Activated T-helper 9 cell treated with anti-CD3 and anti-CD28 coated beads, Interleukin-2, amount 50 U/mL, for 16 hours (primary cell): ENCODE measurements at places on chromosomes 13 and 19.

DNA sequence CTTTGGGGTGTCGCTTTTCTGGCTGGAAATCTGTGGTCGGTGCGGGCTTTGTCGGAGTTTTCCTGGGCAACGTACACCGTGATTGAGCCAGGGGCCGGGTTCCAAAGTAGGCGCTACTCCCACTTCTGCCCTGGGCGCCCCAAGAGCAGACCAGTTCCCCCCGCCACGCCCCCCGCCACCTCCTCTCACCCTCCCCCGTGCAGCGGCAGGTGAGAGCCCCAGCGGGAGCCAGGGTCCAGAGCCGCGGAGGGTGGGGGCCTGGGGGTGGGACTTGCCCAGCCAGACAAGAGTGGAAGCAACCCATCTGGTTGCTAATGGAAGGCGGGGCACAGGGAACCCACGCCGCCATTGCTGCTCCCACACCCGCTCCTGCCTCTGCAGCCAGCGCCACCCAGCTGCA is 2195.9 kb downstream of the PCDH9 start:
- DNase-seq = no peak

DNA sequence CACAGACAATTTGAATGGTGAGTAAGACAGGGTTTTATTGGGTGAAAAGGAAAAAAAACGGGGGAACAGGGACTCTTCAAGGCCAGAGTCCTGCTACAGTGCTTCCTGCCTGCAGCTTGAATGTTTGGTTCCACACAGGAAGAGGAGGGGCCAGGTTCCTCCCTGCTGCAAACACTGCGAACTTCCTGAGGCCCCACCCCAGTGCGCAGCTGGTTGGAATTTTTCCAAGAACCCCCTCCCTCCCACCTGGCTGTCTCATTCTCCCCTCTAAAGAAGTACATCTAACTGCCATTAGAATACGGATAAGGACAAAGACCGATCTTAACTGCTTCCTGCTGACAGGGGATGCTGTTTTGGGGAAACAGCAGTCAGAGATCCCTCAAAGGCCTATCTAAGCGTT is 184.9 kb downstream of the GGACT start:
- no peak for DNase-seq

- DNase-seq = no peak
Observed at GRCh38 chr19:50949861-50950260, 3.0 kb downstream of the KLK5 start.

DNA sequence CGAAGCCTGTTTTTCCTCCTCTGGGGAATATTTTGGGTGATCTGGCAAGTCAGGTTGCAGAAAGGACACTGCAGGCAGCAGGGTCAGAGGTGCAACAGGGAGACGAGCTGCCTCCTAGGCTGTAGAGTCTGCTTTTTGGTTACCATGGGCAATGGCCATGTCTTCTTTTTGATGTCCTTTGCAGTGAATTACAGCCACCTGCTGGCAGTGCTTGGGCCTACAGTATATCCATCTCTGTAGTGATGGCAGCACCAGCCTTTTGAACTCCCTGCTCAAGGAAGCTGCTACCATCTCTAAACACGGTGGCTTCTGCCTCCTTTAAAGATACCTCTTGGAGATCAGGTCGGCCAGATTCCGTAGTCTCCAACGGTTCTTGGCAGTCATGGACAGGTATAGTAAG is 73.9 kb downstream of the WTIP start:
- DNase-seq = no peak

DNA sequence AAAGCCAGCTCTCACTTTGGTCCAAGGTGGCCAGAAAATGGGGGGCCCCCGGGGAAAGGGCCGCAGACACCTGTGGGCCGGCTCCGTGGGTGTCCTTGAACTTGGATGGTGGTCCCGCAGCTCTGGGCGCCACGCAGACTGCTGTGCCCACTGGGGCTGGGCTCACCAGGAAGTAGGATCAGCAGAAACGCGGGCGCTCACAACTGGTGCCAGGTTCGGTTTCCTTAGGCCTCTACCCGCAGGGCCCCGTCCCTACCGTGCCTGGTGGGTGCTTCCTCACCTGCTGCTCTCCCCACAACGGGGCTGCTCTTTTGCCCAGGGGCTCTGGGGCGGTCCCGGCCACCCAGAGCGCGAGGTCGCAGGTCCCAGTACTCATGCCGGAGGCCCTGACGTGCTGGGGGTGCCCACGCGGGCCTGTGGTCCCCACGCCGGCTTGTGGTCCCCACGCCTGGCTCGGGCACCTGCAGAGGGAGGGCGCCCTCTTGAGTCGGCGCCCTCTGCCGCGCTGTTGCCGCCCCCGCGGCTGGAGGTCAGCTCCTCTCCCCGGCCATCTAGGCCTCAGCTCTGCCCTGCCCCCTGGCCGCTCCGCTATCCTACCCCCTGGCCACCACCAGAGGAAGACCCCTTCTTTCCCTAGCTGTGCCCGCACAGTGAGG is 1303.6 kb downstream of the UQCRFS1 start:
- DNase-seq = no peak

GRCh38 chr13:36369268-36370107 is 23.3 kb upstream of the SPART start:
- no peak for DNase-seq

DNA sequence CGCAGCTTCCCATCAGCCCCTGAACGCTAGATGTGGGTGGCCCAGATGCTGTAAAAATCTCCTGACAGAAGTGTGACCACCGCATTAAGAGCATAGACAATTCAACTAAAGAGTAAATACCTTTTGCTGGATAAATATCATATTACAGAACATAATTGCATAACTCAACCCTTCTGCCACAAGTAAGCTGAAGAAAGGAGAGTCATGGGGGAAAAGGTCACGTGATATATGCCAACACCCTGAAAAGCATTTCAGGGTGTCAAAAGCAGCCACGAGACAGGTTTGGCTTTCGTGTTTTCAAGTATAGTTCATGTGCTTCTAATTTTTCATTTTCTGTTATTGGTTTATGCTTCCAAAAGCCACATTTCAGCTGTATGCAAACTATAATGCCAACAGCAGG is 71.3 kb downstream of the LHFPL6 start:
- no peak for DNase-seq

DNA sequence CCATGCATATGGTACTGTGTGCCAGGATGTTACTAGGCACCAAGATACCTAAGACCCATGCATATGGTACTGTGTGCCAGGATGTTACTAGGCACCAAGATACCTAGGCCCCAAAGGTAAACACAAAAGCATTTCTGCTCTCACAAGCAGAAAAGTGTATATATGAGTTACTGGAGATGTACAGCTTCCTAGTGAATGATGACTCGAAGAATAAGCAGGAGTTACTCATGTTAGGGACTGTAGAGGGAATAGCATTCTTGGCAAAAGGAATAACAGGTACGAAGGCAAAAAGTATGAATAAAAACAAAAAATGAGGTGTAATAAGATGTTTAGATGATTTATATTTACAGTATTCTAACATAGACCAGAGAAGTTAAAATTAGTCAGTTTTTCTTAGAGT is 383.7 kb downstream of the DIAPH3 start:
- no peak for DNase-seq

GRCh38 chr19:19214892-19215291 is 3.1 kb downstream of the NCAN start:
- DNase-seq = no peak

- no peak for DNase-seq
Observed at GRCh38 chr19:48815870-48816501, 5.2 kb upstream of the BCAT2 start.

GRCh38 chr19:39411081-39411831 is 1.2 kb upstream of the PLEKHG2 start:
- DNase-seq = no peak

DNA sequence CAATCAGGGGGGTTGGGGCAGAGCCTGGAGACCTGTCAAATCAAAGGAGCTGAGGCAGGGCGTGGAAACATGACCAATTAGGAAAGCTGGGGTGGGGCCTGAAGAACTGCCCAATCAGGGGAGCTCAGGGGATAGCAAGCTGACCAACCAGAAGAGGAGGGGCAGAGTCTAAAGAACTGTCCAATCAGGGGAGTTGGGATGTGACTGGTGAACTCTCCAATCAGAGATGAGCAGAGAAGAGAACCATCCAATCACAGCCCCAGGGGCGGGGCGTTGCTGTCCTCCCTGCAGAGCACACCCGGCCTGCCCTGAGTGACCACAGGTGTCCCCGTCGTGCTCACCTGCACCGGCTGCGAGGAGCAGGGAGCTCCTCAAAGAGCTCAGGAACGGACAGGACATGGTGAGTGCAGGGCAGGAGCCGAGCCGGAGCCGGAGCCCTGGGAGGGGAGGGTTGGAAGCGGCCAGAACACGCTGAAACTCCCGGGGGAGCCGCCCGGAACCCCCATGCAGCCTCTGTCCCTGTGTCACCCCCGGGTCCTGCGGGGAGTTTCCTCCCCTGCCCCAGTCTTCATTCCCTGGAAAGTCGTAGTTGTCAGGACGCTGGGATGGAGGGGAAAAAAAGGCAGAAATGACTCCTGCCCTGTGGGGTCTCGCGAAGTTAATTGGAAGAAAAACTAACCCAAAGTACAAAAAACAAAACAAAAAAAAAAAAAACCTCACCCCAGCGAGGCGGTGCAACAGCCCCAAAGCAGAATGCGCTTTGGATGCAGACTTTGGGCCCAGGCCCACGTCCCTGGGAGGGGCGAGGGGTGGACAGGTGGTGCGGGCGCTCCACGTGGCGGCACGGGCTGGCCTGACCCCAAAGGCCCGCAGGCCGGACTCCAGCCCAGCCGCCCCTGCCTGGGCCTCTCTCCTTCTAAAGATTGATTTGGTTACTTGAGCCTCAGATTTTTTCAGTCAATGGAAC is at the start of gene ZNF556:
TSS of gene ZNF556 (plus strand) at position 311 of the 967 bp plus-strand sequence. CDS start at position 398, 87 bp downstream.
- no peak for DNase-seq

DNA sequence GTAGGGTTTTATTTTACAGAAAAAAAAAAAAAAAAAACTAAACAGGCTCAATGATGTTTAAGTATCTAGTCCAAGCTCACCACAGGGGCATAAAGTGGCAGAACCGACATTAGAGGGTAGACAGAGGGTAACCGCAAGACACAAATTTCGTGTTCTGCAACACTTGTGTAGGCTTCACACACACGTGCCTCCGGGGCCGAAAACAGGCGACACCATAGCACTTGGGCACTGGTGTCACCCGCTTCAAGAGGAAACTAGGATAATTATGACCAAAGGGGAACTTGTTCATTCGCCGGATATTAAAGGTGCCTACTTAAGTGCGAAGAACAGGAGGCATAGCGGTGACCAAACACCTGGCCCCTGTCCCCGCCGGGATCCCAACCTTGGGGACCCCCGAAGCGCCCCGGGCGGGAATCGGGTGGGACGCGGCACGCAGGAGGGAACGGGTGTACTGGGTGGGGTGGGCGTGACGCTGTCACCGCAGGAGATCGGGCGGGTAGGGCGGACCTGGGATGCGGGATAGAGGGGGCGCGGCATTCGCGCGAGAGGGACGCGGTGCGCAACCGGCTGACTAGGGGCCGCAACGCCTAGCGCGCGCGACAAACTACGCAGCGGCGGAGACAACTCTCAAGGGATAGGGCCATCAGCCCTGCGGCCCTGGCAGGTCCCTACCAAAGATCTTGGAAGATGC is 558 bp downstream of the MZT1 start:
- peak; percentile 21 for DNase-seq

DNA sequence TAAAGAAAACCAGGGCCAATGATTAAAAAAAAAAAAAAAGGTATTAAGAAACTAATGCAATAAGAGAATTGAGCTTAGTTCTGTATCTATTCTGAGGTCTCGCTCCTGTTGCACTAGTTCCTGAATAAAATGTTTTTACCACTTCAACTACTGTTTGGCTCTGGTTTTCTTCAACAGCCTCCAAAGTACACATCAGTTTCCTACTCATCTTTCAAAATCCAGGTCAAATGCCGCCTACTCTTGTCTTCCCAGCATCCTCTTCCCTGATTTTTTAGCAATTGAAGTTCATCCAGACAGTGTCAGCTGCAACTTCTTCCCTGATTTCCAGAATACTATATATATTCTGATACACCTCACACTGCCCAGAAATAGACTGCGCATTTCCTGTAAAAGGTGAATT is 1.4 kb upstream of the RCBTB1 start:
- no peak for DNase-seq

GRCh38 chr13:111900390-111901131 is 166.4 kb upstream of the SOX1 start:
- no peak for DNase-seq

DNA sequence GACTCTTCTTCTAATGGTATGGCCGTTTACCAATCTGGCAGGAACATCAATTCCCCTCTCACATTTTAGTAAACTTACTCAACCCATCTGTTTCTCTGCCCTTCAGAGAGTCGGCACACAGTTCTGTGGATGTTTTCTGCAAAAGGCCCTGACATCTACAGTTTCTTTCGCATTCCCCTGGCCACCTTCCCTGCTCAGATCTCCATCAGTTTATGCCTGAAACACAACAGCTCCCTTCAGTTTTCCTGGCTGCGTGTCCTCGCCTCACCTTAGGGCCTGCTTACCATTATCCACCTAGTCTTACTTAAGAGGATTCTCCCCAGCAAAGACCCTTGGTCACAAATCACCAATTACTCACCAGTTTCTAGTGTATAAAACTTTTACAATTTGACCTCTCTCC is 25.2 kb downstream of the COL4A1 start:
- DNase-seq = no peak

DNA sequence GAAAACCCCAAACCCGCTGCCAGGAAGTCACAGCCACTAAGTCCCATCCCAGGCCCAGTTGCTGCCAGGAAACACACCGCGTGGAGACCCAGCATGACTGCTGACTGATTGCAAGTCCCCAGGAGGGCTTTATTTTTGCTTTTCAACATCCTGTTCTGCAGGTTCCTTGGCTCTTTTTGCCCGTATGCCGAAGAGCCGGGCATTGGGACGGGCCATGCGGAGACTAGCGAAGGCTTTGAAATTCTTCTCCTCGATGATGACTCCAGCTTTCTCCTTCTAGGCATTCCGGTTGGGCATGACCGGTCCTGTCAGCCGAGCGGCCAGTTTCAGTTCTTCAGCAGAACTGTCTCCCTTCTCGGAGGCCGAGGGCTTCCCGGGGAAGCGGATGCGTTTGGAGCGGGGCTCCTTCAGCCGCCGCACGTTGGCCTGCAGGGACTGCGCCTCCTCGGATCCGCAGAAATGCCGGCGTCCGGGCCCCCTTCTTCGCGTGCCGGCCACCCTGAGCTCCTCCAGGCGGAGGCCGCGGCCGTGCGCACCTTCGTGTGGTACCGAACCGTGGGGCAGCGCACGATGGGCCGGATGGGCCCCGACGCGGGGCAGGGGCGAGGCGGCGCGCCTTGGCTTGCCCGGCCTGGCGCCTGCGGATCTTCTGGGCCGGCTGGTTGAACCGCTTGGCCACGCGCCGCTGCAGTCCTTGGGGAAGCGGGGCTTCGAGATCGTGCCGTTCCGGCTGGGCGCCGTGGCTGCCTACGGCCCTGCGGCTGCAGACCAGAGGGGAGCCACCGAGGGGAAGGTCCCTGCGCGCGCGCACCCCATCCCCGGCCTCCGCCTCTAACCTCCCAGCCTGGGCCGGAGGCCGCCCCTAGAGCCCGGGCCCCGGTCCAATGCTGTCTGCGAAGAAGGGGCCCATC is 15.2 kb downstream of the ZSCAN5C start:
- no peak for DNase-seq

DNA sequence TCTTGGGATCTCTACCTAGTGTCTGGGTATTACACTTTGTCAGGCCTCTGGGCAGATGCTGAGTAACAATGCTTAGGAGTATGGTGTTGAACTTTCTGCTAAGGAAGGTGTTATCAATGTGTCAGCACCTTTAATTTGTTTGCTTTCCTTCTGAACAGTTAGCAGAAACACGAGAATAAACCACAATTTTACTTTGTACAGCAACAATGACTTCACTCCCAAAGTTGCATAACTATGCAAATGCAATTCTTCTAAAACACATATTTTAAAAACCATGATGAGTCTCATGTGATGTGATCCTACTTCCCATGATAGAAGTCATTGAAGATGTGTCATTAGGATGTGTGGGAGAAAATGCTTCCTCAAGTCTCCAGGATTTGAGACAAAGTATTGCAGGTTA is 155.0 kb downstream of the POSTN start:
- no peak for DNase-seq

GRCh38 chr19:35267818-35268535 is 785 bp upstream of the USF2 start:
- peak; percentile 71 for DNase-seq
